Heart right ventricle (tissue), 16 donors: ENCODE measurements at places on chromosomes 16 and 17. TPM values are rescaled to one million over a fixed set of nuclear protein-coding genes. Genes with fewer than 3 reads are reported as not detected.

GRCh38 chr16:87836844-87837581 lies 32.3 kb downstream of the SLC7A5 start:
- peaks cover 92% of the 10 kb centered on the region for H3K36me3 ChIP-seq
- no peak overlapping the region for H3K4me3 ChIP-seq
- peaks cover 13% of the 10 kb centered on the region for H3K4me1 ChIP-seq
- H3K27me3 ChIP-seq = no peaks in the 10 kb centered on the region
- no peak for DNase-seq

DNA sequence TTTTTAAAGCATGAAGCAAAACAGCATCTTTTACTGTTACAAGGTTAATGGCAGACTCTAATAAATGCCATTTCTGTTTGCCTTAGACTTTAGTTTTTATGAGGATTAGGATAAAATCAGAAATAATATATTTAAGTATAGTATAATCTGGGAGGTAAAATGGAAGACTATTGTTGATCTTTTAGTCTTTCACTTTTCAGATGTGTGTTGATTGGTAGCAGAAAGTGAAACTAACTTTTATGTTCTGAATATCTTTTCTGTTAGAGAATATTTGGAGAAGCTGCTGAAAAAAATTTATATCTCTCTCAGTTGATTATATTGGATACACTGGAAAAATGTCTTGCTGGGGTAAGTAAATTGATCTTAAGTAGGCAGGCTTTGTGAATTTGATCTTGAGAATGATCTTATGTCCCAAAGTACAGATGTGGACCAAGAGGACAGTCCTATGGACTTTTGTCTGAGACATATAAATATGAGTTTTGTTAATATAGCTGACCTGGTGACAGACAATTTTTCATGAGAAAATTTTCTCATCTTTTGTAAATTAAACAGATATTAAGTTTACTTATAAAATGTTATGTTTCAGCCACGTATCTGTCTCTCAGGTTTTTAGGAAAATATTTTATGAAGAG lies 64.1 kb downstream of the NF1 start:
- H3K4me1 ChIP-seq = peaks cover 12% of the 10 kb centered on the region
- no peaks in the 10 kb centered on the region for H3K27me3 ChIP-seq
- H3K36me3 ChIP-seq = no peaks in the 10 kb centered on the region
- H3K4me3 ChIP-seq = no peak overlapping the region
- DNase-seq = no peak

DNA sequence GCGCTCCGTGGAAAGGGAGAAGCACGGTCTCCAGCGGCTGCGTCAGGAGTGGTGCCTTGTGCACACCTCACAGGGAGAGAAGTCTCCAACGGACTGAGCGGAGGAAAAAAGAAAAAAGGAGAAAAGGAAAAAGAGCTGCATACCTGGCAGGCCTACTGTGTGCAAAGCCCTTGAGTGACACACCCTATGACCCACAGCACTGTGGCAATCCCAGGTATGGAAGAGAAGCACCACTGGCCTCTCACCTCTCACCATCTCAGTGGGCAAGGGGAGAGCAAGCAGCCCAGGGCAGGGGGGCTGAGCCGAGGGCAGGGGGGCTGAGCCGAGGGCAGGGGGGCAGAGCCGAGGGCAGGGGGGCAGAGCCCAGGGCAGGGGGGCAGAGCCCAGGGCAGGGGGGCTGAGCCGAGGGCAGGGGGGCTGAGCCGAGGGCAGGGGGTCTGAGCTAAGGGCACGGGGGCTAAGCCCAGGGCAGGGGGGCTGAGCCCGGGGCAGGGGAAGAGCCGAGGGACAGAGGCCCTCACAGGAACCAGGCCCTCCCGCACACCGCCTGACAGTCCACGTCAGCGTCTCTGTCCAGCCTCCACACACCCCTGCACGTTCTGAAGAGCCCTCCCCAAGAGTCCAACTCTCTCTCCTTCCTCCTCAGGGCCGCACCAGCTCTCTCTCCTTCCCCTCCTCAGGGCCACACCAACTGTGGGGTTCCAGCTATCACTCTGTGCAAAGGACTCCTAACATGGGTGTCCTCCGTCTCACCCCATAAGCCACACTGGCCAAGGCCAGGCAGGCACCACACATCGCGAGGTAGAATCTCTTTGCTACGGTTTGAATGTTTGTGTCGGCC lies 105.8 kb downstream of the ZNF778 start:
- H3K4me3 ChIP-seq = no peak overlapping the region
- no peaks in the 10 kb centered on the region for H3K36me3 ChIP-seq
- H3K4me1 ChIP-seq = peaks cover 83% of the 10 kb centered on the region
- DNase-seq = no peak
- no peaks in the 10 kb centered on the region for H3K27me3 ChIP-seq

DNA sequence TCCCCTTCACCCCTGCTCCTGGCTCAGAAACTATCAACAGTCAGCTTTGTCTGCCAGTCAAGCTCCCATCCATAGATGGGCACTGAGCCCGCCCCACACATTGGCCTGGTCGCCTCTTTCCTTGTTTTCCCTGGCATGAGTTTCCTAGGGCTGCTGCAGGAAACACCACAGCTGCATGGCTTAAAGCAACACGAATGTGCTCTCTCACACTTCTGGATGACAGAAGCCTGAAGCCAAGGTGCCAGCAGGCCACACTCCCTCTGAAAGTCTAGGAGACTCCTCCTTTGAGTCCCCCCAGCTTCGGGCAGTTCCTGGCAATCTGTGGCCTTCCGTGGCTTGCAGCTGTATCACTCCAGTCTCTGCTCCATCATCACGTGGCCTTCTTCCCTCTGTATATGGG lies 69.9 kb downstream of the TBC1D16 start:
- no peaks in the 10 kb centered on the region for H3K36me3 ChIP-seq
- no peaks in the 10 kb centered on the region for H3K27me3 ChIP-seq
- H3K4me1 ChIP-seq = no peaks in the 10 kb centered on the region

- H3K4me3 ChIP-seq = no peak overlapping the region
- no peak for DNase-seq
- H3K36me3 ChIP-seq = no peaks in the 10 kb centered on the region
- peaks cover 46% of the 10 kb centered on the region for H3K27me3 ChIP-seq
- no peaks in the 10 kb centered on the region for H3K4me1 ChIP-seq
- H3K27ac ChIP-seq = no peak overlapping the region
Measured at GRCh38 chr17:20781260-20781659, 201.7 kb downstream of the CDRT15L2 start.

DNA sequence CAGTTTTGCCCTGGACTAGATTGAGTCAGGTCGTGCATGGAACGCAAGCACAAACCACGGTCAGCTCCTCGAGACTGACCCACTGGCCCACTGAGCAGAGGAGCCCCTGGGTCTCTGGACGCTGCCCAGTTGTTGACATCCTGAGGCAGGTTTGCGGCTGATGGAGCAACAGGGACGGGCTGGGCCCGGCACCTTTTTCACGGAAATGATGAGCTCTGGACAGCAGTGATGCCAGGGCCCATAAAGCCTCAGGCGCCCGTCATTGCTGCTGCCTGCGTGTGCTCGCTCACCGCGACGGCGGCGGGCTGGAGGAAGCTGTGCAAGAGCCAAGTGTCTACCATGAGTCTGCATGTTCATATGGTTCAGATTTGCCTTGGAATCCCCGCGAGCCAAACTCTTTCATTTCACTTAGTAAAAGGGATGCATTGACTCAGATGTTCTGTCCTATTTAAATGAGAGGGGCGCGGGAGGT lies 30.8 kb upstream of the CRISPLD2 start:
- no peaks in the 10 kb centered on the region for H3K27me3 ChIP-seq
- no peaks in the 10 kb centered on the region for H3K36me3 ChIP-seq
- H3K27ac ChIP-seq = no peak overlapping the region
- DNase-seq = no peak
- peaks cover 26% of the 10 kb centered on the region for H3K4me1 ChIP-seq

- no peak overlapping the region for H3K4me3 ChIP-seq
- no peak overlapping the region for H3K27ac ChIP-seq
- peaks cover 4% of the 10 kb centered on the region for H3K36me3 ChIP-seq
- no peaks in the 10 kb centered on the region for H3K27me3 ChIP-seq
- no peak for DNase-seq
Measured at GRCh38 chr17:44444735-44445105, 55.3 kb upstream of the ITGA2B start.

DNA sequence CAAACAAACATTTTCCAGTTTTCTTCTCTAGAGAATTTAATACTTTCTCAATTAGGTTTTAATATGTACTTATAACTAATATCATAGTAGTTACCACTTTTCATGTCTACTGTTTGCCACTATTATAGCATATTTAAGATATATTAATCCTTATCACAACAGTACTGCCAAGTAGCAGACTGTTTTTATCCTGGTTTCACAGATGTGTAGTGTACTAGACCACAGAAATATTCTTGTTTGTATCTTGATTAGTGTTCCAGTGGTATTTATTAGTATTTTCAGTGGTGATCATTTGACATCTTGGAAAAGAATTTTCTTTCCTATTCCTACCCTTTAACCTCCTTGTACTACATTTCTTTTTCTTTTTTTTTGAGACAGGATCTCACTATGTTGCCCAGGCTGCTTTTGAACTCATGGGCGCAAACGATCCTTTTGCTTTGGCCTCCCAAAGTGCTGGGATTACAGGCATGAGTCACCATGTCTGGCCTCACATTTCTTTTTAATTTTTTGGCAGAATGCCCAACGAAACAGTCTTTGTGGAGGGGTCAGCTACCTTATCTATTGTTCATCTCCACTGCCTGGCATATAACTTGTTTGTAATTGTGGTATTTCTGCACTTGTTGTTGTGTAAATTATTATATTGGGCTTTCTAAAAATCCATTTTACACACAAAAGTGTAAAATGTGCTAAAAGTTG lies 27.2 kb downstream of the MAP2K4 start:
- H3K36me3 ChIP-seq = no peaks in the 10 kb centered on the region
- no peak overlapping the region for H3K4me3 ChIP-seq
- H3K4me1 ChIP-seq = peaks cover 51% of the 10 kb centered on the region

DNA sequence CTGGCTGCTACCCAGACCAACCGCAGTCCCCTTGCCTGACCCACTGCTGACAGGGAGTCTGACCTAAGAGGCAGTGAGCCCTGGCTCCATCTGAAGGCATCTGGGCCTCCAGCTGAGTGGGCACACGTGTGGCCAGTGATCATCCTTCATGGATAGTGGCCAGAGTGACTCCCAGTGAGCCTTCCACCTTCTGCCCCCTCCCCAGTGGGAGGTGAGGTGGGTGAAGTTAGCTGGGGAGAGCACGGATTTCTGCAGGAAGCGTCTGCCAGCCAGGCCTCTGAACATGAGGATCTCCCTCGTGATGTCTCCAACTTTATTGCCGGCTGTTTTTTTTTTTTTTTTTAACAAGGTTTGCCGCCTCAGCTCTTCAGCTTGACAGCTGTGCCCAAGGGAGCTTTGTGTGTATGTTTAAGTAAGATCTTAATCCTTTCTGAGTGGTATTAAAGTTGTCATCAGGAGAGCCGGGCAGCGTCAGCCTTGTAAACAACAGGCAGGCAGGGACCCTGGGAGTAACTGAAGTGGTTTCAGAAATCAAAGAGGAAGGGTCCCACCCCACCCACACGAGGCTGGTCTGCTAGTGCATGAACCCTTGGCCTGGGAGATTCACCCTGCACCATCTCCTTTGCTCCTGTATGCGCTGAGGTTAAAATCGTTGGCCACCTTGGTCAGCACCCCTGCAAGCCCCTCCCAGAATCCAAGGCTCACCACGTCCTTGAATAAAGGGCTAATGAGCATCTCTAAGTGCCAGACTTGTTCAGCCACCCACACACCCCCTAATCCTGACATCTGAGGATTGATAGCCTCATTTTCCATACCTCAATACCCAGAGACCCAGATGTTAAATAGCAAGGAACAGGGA lies 33.3 kb downstream of the RHBDL3 start:
- no peaks in the 10 kb centered on the region for H3K36me3 ChIP-seq
- no peaks in the 10 kb centered on the region for H3K27me3 ChIP-seq
- no peak overlapping the region for H3K4me3 ChIP-seq

Gene DNAH2
- total RNA-seq = 0.07 TPM

Gene GNG13
- not detected for total RNA-seq

Gene PPP1R27
- total RNA-seq = not detected

Gene SYCE1L
- 1.1 TPM for total RNA-seq

Gene AGRP
- total RNA-seq = not detected
